NCI-H524 (cell line): ENCODE measurements at places on chromosomes 11 and 22.

- DNase-seq: no peak
Measured at GRCh38 chr11:100467821-100468508, 219.1 kb upstream of the ARHGAP42 start.

- no peak for DNase-seq
Measured at GRCh38 chr11:105443623-105444022, 166.2 kb upstream of the GRIA4 start.

DNA sequence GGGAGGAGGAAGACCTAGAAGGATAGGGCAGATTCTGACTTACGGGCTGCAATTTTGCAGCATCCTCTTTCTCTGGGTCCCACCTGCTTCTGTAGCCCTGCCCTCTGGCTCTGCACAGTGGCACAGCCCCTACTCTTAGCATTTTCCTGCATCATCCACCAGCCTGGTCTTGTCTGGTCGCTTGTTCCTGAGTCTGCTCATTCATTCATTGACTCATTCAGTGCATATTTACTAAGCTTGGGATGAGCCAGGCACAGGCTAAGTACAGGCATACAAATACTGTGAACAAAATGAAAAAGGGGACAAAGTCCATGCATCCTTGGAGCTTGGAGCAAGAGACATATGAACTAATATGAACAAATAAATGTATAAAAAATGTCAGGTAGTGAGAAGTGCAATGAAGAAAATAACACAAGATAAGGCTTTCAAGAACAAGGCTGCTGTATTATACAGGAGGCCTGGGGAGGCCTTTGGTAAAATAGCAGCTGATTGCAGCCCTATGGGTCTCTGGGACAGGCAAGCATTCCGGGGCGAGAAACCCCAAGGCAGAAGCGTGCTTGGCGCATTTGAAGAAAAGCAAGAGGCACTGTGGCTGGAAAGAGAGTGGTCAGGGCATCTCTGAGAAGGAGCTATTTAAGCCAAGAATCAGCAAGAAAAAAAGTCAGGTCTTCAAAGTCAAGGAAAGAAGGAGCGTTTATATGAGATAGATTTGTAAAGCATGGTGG lies 108.0 kb upstream of the ALX4 start:
- DNase-seq: no peak

- no peak for DNase-seq
Measured at GRCh38 chr11:119673759-119674336, 55.2 kb downstream of the NECTIN1 start.

DNA sequence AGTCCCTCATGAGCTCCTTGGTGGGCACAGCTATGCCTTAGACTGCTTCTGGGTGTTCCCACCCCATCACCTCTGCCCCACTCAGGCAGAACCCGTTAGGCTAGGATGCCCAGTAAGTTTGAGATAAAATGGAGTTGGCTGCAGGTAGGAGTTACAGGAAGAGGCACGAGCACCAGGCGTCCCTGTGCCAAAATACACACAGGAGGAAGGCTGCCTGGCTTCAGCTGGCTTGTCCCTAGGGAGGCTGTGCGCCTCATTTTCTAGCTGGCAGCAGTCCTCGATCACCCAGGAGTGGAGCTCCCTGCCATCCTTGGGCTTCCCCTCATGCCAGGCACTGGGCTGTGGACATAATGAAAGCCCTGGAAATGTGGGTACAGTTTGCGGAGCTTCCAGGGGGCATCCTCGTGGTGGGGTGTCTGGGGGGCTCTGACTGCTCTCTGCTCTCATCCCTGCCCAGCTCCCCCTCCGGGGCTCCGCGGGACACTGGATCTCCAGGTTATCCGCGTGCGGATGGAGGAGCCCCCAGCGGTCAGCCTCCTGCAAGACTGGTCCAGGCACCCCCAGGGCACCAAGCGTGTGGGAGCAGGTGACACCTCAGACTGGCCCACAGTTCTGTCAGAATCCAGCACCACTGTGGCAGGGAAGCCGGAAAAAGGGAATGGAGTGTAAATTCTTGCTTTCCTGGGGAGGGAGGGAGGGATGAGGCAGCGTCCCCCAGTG lies 12.3 kb upstream of the MARK2 start:
- no peak for DNase-seq
